Vagina (tissue), 2 donors: ENCODE measurements at places on chromosomes 13 and 19. TPM values are rescaled to one million over a fixed set of nuclear protein-coding genes. Genes with fewer than 3 reads are reported as not detected.
A peak's percentile ranks its signal among the peaks of the same experiment; 100 is the strongest.

Gene MPHOSPH8
- total RNA-seq: 22.8 TPM

Gene EBI3
- total RNA-seq: not detected

Gene LRRC4B
- total RNA-seq: 17.9 TPM

Gene TGFBR3L
- total RNA-seq: 1.5 TPM

Gene S1PR4
- not detected for total RNA-seq

GRCh38 chr13:100823448-100823847 is 148.9 kb upstream of the TMTC4 start:
- no peaks in the 10 kb centered on the region for H3K4me1 ChIP-seq
- H3K4me3 ChIP-seq: no peak overlapping the region
- H3K27ac ChIP-seq: no peak overlapping the region
- DNase-seq: no peak

GRCh38 chr19:36838784-36839324 is 667 bp upstream of the ZNF790 start:
- peaks cover 29% of the 10 kb centered on the region for H3K36me3 ChIP-seq
- peak overlapping the region; percentile 80 for H3K27ac ChIP-seq
- no peak for DNase-seq
- peaks cover 9% of the 10 kb centered on the region for H3K4me1 ChIP-seq
- H3K4me3 ChIP-seq: peak overlapping the region; percentile 73

DNA sequence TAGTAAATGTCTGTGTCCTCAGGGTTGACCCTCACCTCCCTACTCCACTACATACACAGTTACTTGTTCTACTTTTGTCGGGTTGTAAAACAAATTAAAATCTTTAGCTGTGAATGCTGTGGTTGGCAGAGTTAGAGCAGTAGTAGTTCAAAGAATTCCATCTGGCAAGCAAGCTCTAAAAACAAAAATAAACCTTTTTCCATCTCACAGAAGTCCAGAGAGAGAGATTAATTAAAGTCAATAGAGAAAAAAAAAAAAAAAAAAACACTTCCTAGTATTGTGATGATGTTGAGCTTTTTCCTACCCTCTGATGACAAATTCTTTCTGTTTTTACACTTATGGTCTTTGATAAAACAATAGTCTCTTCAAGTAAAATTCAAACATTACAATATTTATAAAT is 338.4 kb downstream of the PCDH17 start:
- DNase-seq: no peak
- no peak overlapping the region for H3K27ac ChIP-seq
- no peaks in the 10 kb centered on the region for H3K4me1 ChIP-seq
- H3K27me3 ChIP-seq: no peaks in the 10 kb centered on the region

DNA sequence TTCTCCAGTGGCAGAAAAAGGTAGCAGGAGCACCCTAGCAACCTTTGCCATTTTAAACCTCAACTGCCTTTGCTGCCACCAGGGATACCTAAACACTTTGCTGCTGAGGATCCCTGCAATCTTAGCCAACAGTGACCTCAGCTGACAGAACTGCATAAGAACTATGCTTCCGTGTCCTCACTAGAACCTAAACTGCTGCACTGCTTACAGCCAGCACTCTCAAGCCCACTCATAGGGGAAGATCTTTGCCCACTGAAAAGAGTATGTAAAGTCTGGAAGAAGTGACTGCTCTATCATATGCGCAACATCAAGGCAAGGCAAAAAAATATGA is 270.0 kb upstream of the PCDH20 start:
- no peaks in the 10 kb centered on the region for H3K4me1 ChIP-seq
- H3K27ac ChIP-seq: no peak overlapping the region
- no peak for DNase-seq
- no peaks in the 10 kb centered on the region for H3K27me3 ChIP-seq

DNA sequence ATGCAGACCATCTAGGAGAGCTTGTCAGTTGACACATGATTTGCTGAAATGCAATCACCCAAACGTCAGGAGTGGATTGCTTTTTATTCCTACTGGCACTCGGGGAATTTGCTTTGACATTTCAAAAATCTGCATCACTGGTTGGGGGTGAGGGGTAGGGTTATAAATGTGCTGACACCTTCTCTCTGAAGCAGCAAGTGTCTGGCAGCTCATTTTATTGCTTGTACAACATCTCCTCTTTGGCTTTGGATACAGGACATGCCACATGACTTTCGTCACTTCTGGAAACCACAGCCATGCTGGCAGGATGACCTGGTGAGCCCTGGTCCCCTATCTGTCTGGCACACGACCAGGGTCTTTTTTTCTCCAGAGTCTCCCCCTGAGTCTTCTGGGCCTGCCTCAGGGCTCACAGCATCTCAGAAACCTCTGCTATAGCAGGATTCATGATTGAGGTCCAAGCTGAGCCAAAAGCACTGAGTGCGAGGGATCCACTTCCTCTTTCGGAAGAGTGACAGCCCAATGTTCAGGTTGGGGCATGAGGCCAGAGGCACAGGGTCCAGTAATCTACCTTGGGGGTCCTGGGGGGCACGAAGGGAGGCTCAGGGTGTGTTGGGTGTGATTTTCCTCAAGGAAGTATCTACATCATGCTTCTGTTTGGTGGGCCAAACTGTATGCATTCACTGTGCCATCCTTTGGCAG is 60.1 kb downstream of the HSPH1 start:
- peak; percentile 81 for DNase-seq
- H3K4me1 ChIP-seq: peaks cover 6% of the 10 kb centered on the region
- H3K4me3 ChIP-seq: no peak overlapping the region
- no peaks in the 10 kb centered on the region for H3K36me3 ChIP-seq
- H3K27ac ChIP-seq: no peak overlapping the region
- no peaks in the 10 kb centered on the region for H3K27me3 ChIP-seq

DNA sequence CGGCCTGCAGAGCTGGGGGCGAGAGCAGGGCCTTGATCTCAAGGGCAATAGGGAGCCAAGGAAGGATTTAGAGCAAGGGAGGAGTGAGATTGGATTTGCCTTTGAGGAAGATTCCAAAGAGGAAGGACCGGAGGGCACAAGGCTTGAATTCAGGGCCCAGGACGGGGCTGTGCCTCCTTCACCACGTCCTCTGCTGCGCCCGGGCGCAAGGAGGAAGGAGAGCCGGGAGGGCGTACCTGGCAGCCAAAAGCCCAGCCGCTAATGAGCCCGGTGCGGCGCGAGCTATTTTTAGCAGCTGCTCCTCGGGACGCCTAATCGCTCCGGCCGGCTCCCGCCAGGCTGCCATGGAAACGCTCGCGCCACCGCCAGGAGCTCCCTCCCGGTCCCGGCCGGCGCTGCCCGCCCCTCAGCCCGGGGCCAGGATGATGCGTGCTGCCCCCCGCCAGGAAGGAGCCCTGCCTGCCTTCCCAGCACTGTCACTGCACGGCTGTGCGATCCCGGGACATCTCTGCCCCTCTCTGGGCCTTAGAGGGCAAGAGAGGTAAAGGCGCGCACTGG is 31.3 kb downstream of the TINCR start:
- no peak overlapping the region for H3K4me3 ChIP-seq
- DNase-seq: no peak
- H3K27ac ChIP-seq: no peak overlapping the region
- H3K36me3 ChIP-seq: no peaks in the 10 kb centered on the region
- peaks cover 8% of the 10 kb centered on the region for H3K4me1 ChIP-seq
- no peaks in the 10 kb centered on the region for H3K27me3 ChIP-seq

GRCh38 chr13:32205431-32206096 is 109.6 kb downstream of the ZAR1L start:
- no peaks in the 10 kb centered on the region for H3K4me1 ChIP-seq
- H3K27ac ChIP-seq: no peak overlapping the region
- no peaks in the 10 kb centered on the region for H3K27me3 ChIP-seq
- DNase-seq: no peak
- no peak overlapping the region for H3K4me3 ChIP-seq
- no peaks in the 10 kb centered on the region for H3K36me3 ChIP-seq

DNA sequence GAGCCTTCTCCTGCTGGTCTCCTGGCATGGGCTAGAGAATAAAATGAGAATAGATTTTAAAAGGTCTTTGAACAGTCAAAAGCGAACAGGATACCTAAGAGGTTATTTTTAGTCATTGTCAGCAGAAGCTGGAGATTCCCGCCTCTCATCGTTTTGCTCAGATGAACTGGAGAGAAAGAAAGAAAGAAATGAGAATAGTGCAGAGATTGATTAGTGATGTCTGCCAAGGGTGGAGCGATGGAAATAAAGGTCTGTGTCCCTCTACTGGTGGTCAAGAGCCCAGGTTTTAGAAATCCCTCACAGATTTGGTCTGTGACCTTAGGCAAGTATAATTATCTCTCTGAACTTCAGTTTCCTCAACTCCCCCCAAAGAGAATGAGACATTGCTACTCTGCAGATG is 5.3 kb downstream of the NCAN start:
- no peak for DNase-seq
- H3K27ac ChIP-seq: no peak overlapping the region
- no peaks in the 10 kb centered on the region for H3K4me1 ChIP-seq
- H3K4me3 ChIP-seq: no peak overlapping the region
- H3K36me3 ChIP-seq: no peaks in the 10 kb centered on the region
- H3K27me3 ChIP-seq: no peaks in the 10 kb centered on the region

DNA sequence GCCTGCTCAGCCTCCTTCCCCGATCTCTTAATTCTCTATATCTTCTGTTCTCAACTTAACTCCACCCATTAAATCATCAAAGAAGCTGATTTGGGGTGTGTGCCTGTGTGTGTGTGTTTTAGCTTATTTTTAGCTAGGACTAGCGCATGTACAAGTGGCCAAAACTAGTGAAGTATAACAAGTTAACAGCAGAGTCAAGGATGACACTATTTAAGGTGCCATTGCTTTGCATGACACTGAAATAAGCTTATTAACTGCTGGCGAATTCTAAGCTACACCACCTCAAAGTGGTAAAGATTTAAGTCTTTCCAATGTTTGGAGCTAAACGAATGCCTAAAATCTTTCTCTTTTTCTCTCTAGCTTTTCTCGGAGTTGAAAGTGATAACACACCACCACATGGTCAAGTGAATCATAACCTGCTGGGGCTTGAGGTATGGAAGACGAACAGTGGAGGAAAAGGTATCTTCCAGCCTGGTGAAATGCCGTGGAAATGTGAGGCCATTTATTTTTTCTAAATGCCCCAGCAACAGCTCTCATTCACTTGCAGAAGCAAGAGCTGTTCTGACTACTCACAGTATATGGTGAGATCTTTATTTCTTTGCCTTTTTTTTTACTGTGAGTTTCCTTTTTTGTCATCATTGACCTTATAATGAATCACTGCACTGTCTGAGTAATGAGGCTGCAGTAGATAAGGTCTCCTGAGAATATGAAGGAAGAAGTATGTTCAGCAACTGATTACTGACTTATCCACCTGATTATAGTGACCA is 570.3 kb downstream of the PCDH9 start:
- H3K27me3 ChIP-seq: no peaks in the 10 kb centered on the region
- H3K4me1 ChIP-seq: peaks cover 10% of the 10 kb centered on the region
- no peak overlapping the region for H3K27ac ChIP-seq

DNA sequence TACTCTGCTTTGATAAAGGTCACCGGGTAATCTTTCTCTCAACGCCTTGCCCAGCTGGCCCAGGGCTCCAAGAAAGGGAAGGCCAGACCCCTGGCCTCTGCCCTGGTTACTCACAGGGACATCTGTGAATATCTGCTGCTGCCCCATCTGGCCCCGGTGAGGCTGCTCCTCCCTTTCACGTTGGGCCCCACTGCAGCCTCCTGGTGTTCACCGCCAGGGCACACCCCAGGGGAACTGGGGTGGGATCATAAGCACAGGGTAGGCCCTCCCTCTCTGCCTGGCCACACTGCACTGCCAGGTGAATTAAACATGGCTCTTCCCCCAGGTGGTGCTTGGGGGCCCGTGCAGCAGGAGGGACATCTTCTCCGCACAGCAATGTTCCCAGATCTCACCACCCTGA is 12.7 kb downstream of the LAIR1 start:
- no peaks in the 10 kb centered on the region for H3K36me3 ChIP-seq
- no peaks in the 10 kb centered on the region for H3K4me1 ChIP-seq
- no peak for DNase-seq
- H3K27ac ChIP-seq: no peak overlapping the region
- no peaks in the 10 kb centered on the region for H3K27me3 ChIP-seq

- no peaks in the 10 kb centered on the region for H3K36me3 ChIP-seq
- H3K27me3 ChIP-seq: no peaks in the 10 kb centered on the region
Measured at GRCh38 chr13:98222081-98222554, 45.0 kb upstream of the RNF113B start.

GRCh38 chr19:35935911-35936737 is at the start of gene LRFN3:
Gene LRFN3, plus strand, starts transcription at chr19:35936374. Its CDS starts 3,052 bp downstream, at chr19:35939426.
- H3K4me1 ChIP-seq: peaks cover 26% of the 10 kb centered on the region
- no peaks in the 10 kb centered on the region for H3K27me3 ChIP-seq
- no peaks in the 10 kb centered on the region for H3K36me3 ChIP-seq
- peak within 1 kb of the TSS; percentile 78 for H3K27ac ChIP-seq

- H3K4me3 ChIP-seq: no peak overlapping the region
- DNase-seq: no peak
- no peaks in the 10 kb centered on the region for H3K27me3 ChIP-seq
- H3K27ac ChIP-seq: no peak overlapping the region
- no peaks in the 10 kb centered on the region for H3K36me3 ChIP-seq
Measured at GRCh38 chr13:49693877-49694276, 2.6 kb upstream of the EBPL start.

- no peaks in the 10 kb centered on the region for H3K36me3 ChIP-seq
- no peaks in the 10 kb centered on the region for H3K27me3 ChIP-seq
- peak; percentile 85 for DNase-seq
- H3K27ac ChIP-seq: peak overlapping the region; percentile 75
Measured at GRCh38 chr13:44302940-44303575, 70.6 kb upstream of the SERP2 start.

GRCh38 chr13:97855570-97856303 is 97.7 kb upstream of the IPO5 start:
- no peaks in the 10 kb centered on the region for H3K27me3 ChIP-seq
- no peak for DNase-seq
- no peak overlapping the region for H3K4me3 ChIP-seq
- peaks cover 7% of the 10 kb centered on the region for H3K4me1 ChIP-seq
- H3K27ac ChIP-seq: peak overlapping the region; percentile 29
- H3K36me3 ChIP-seq: no peaks in the 10 kb centered on the region

GRCh38 chr19:54416695-54417491 is 1.6 kb downstream of the TTYH1 start:
- no peak for DNase-seq
- no peaks in the 10 kb centered on the region for H3K27me3 ChIP-seq

DNA sequence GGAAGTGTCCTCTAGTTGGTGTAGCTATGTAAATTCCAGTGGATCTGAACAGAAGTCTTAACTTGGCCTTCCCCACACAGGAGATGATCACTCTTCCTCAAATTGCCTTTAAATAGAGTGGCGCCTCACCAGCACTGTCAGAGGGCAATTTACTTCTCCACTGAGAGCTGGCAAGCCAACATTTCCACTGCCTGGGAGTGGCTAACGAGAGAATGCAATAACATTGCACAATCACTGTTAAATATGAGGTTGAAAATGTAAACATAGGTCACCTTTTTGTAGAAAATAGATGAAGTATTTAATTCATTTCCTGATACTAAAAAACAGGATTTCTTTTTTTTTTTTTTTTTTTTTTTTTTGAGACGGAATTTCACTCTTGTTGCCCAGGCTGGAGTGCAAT is 55.4 kb upstream of the UBL3 start:
- no peaks in the 10 kb centered on the region for H3K36me3 ChIP-seq
- no peak overlapping the region for H3K4me3 ChIP-seq
- no peaks in the 10 kb centered on the region for H3K27me3 ChIP-seq
- DNase-seq: peak; percentile 60
- peaks cover 25% of the 10 kb centered on the region for H3K4me1 ChIP-seq

- H3K4me1 ChIP-seq: no peaks in the 10 kb centered on the region
- DNase-seq: no peak
- no peaks in the 10 kb centered on the region for H3K27me3 ChIP-seq
- no peaks in the 10 kb centered on the region for H3K36me3 ChIP-seq
- H3K4me3 ChIP-seq: no peak overlapping the region
Measured at GRCh38 chr19:41784743-41785142, 11.6 kb upstream of the CEACAM3 start.
